Stimulated activated CD4-positive, alpha-beta T cell treated with anti-CD3 and anti-CD28 coated beads, Interleukin-4, amount 100 ng/mL, for 24 hours (primary cell): ENCODE measurements at places on chromosomes 2 and 18.
A peak's percentile ranks its signal among the peaks of the same experiment; 100 is the strongest.

DNA sequence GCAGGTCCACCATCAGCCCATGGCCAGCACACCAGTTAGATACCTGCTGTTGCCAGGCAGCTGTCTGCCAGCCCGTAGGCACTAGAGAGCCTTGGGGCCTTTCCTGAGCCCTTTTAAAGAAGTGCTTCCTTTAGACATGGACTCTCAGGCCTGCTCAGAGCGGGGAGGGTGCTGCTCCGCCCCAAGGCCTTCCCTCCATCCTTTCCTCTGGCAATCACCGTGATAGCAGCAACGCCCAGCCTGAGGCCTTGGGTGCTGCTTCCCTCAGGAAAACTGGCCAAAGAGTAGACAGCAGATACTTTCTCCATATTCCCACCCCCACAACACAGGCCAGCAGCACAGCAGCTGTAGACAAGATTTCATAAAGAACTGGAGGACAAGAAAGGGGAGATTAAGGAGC is 22.3 kb upstream of the C1QL2 start:
- no peak for DNase-seq

DNA sequence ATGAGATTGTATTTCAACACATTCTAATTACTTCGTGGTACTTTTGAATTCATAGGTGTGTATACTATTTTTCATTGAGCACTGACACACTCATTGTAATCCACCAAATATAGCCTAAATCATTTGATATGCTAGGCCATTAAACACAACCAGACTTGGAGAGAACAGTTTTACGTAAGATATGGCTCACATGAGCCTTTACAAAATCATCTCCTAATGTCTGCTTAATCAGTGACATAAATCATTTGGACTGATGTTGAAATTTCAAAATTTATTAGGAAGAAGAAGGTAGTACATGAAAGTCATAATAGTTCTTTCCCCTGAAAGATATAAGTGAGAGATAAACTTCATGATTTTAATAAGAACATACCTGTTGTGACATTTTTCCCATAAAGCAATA is 550.2 kb upstream of the LINC00305 start:
- DNase-seq = no peak

DNA sequence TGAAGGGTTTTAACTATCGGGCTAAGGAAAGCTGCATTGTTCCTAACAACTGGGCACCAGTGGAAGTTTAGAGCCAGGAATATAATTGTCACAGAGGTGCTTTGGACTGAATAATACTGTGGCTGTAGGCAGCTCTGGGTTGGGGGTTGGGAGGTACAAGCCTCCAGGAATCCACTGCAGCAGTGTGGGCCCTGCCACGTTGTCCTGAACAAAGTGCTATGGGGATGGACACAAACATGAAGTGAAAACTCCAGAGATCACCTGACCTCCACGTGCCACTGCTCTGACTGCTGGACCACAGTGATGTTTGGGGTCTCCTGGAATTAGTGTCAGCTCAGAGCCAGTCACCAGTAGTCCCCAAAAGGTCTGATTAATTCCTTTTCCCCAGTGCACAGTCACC is 110.9 kb downstream of the BCL2 start:
- DNase-seq = no peak

GRCh38 chr18:58828399-58829121 is 36.1 kb upstream of the ZNF532 start:
- no peak for DNase-seq

GRCh38 chr2:42359965-42360483 is 993 bp downstream of the COX7A2L start:
- no peak for DNase-seq

- DNase-seq = peak; percentile 31
Measured at GRCh38 chr18:58535340-58536201, 93.3 kb downstream of the ALPK2 start.

DNA sequence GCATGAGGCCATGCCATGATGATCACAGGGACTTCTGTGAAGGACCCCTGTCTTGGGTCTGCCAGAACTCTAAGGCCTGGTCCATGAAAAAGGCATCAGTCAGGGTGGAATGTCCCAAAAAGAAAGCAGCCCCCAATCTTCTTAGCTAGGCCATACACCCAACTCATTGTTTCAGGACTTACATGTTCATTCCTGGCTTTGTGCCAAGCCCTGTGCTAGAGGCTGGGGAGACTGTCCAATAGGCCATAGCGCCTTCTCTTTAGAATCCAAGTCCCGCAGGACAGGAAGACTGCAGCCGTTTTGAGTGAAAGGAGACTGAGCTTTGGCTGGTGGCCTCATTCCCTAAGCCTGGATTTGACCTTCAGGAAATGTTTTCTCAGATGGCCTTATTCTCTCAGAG is 247.3 kb downstream of the PRKCE start:
- no peak for DNase-seq

DNA sequence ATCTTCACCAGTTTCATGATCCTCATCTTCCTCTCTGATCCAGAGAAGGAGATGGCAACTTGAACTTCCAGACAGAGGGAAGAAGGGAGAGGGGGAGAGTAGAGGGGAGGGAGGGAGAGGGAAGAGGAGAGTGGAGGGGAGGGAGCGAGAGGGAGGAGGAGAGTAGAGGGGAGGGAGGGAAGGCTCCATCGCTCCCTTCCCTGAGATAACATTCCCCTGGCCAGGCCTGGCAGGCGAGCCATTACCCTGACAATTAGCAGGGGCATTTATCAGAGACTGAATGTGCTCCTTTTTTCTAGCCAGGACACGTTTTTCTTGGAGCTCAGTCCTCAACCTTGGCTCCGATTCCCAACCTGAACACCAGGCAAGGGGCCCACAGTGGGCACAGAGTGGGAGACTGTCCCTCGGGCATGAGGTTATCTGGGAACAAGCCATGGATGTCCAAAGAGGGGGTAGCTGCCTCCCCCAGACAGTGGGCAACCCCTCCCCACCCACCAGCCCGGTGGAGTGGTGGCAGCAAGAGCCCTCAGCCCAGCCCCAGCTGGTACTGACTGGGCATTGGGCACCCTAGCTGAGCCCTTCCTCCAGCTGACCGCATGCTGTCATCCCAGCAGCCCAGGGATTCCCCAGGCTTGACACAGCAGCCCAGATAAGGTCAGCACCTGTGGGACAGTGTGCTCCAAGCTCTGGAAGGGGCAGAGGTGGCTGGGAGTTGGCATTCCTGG is 81.8 kb downstream of the TNS1 start:
- no peak for DNase-seq
